ENCODE measurements at places on chromosomes 5 and 9. TPM values are rescaled to one million over a fixed set of nuclear protein-coding genes. Genes with fewer than 3 reads are reported as not detected.

The EIF4E1B gene
- total RNA-seq: 1.2 TPM

The LCN1 gene
- total RNA-seq: not detected

The WWC1 gene
- total RNA-seq: 20.2 TPM

The FRMD3 gene
- 26.8 TPM for total RNA-seq

The NSA2 gene
- 51.7 TPM for total RNA-seq

The MRPL36 gene
- 55.6 TPM for total RNA-seq

The SHB gene
- 12.5 TPM for total RNA-seq

The TRIP13 gene
- total RNA-seq: 7.3 TPM

The ADAMTS2 gene
- total RNA-seq: 25.7 TPM

The DHX29 gene
- 28.5 TPM for total RNA-seq

The PCDHGA4 gene
- total RNA-seq: 8.2 TPM

The ADAMTS13 gene
- total RNA-seq: 6.1 TPM

The SMIM33 gene
- not detected for total RNA-seq

The AQP7 gene
- 0.89 TPM for total RNA-seq

The SLIT3 gene
- total RNA-seq: 18.1 TPM

The IZUMO3 gene
- not detected for total RNA-seq

The CNTLN gene
- 19.6 TPM for total RNA-seq

The PHYHD1 gene
- total RNA-seq: 7.8 TPM

The SPATA31D4 gene
- total RNA-seq: not detected

The OSMR gene
- total RNA-seq: 13.7 TPM

The PCDHB16 gene
- total RNA-seq: 4.7 TPM

The SCGB3A2 gene
- total RNA-seq: not detected

All from spinal cord (tissue), 10 donors.